Activated CD4-positive, alpha-beta T cell treated with anti-CD3 and anti-CD28 coated beads for 4 hours (primary cell): ENCODE measurements at places on chromosomes 4 and X.

- no peak for DNase-seq
These were observed 40.5 kb upstream of the GPR78 start for GRCh38 chr4:8539661-8540060.

DNA sequence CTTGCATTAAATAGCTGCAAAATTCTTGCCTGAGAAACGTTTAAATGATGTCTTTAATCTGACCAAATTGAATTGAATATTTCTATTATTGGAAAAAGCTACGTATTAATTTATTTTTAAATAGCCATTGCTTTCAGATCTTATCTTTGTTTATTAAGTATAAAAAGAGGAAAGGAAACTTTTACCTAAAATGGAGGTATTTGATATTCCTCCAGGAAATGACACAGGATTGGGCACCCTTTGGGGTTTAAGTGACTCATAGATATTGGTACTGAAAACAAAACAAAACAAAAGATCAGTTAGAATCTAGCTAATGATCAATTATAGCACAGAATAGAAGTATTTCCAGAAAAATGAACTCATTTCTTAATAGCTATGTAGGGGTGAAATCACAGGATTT, 34.1 kb downstream of the PLS3 start:
- DNase-seq = no peak

DNA sequence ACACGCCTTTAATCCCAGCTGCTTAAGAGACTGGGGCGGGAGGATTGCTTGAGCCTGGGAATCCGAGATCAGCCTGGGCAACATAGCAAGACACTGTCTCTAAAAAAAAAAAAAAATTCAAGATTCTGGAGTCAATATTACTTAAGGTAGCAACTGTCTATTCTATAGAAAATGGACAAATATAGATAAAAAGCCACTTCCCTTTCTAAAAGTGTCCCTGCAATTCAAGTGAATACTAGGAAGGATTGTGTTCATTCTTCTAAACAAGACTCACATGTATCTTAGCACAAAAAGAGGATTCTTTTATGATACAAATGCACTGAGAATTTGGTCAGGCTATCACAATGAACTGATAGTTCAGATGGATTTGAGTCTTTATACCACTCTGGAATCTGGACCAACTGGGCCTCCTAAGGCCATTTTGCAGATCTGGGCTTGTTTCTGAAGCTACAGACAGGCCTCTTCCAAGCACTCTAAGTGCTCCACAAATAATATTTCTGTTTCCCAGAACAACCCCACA, 7.0 kb downstream of the PKD2 start:
- no peak for DNase-seq

DNA sequence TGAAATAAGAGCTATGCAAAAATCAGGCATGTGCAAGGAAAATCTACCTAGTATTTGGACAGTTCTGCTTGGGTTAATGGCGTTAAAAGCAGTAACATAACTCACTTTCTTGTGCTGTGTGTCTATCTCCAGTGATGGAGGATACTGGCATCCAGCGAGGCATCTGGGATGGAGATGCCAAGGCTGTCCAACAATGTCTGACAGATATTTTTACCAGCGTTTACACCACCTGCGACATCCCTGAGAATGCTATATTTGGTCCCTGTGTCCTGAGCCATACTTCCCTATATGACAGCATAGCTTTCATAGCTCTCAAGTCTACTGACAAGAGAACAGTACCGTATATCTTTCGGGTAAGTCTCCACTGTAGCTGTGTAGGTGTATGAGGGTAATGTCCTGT, 2.6 kb downstream of the PRDM8 start:
- DNase-seq = no peak

DNA sequence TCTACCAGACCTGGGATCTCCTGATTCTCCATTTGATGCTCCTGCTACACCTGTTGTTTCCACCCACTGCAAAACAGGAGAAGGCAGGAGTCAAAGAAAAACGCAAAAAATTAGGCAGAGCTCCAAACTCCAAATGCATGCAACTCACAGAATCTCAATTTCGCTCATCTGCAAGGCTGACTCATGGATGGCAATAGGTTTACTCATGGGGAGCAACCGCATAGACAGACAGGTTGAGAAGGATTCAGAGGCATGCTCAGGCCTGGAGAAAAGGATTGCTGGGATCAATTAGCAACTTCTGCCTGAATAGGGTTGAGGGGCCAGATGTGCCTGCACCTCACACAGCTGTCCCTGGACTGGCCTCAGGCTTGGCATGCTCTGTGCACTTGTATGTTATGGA, 231.0 kb downstream of the LDB2 start:
- DNase-seq = no peak

- no peak for DNase-seq
These were observed 414.3 kb upstream of the RPS6KA3 start for GRCh38 chrX:20680998-20681397.

- no peak for DNase-seq
These were observed 418.2 kb downstream of the STIM2 start for GRCh38 chr4:27278615-27279375.

DNA sequence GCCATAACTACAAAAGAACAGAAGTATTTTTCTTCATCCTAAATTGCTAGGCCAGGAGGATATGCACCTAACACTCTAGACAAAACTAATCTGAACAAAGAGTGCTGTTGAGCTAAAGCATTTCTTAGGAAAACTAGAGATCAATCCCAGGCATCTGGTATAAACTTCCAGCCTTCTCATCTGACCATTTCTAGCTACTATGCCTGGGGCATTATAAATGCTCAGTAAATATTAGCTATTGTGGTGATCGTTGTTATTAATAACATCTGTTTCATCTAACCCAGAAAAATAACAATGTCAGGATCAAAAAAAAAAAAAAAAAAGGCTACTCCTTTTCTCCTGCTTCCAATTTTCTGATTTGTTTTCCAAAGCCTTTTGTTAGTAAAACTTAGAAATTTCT, 7.7 kb upstream of the SLC10A6 start:
- no peak for DNase-seq

DNA sequence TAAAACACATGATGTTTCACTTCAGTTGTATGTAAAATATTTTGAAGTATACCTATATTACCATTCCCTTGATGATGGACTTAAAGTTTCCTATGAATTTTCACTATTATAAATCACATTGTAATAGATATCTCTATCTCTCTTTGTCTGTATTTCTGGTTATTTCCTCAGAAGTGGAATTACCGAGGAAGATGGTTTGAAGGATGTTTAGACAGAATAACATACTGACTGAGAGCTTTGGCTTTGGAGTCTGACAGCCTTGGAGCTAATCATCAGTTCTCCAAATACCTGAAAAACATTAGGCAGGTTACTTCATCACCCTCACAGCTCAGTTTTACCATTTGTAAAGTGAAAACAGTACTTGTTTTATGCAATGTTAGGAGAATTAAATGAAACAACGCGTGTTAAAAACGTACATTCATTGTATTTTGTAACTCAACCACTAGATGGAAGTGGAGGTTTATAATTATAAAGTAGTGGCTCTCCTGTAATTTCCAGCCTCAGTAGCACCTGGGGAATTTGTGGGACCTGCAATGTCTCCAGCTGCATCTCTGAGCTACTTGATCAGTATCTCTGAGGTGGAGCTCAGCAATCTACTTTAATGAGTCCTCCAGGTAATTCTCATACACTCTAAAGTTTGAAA, 14.3 kb downstream of the JCHAIN start:
- no peak for DNase-seq

DNA sequence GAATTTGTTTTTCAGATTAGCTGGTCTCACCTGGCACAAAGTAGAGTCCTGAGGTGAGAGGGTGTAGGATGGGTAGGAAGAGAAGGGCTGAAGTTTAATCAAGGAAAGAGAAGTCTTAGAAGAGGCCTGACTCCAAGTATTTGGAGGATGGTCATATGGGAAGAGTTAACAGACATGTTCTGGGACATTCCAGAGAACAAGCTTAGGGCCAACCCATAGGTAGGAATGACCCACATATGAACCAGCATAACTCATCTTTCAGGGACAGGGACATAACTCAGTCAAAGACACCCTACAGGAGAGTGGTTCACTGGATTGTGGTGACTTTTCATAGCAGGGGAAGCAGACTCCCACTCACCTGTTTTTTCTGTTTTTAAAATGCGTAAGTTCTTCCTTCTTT, 27.9 kb upstream of the ANXA5 start:
- no peak for DNase-seq

DNA sequence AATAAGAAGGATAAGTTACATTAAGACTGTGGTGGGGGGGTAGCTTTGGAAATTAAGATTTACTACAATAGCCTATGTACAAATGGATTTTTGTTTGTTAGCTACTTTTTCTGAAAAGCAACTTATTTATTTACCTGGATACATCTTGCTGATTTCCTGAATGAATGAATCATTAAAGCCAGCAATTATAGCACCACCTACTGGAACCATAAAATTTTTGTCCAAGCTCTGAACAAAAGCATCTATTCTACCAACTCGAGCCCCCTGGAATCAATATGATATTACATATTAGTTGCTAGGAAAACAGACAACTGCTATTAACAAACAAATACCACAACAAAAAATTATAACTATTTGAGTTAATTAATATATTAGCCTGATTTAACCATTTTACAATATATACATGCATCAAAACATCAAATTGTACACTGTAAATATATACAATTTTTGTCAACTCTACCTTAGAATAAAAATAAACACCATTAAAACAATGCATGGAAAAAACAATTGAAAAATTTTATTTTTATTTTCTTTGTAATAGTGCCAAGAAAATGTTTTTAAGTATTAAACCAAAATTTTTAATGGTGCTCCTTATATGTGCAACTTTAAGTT, 15.3 kb downstream of the SEPSECS start:
- no peak for DNase-seq

- no peak for DNase-seq
These were observed at the start of gene PSAPL1 for GRCh38 chr4:7434766-7435150. TSS of gene PSAPL1 (minus strand) at chr4:7434930. CDS start at chr4:7434879, 51 bp downstream.

GRCh38 chr4:141757287-141757686, 120.9 kb downstream of the IL15 start:
- no peak for DNase-seq

DNA sequence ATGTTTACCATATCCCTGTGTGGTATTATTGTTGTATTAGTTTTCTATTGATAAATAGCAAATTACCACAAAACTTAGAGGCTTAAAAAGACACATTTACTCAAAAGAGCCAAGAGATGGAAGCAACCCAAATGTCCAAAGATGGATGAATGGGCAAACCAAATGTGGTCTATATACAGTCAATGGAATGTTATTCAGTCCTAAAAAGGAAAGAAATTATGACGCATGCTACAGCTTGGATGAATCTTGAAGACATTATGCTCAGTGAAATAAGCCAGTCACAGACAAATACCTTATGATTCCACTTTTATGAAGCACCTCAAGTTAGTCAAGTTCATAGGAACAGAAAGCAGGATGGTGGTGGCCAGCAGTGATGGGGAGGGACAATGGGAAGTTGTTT, 144.7 kb downstream of the QDPR start:
- DNase-seq = no peak

DNA sequence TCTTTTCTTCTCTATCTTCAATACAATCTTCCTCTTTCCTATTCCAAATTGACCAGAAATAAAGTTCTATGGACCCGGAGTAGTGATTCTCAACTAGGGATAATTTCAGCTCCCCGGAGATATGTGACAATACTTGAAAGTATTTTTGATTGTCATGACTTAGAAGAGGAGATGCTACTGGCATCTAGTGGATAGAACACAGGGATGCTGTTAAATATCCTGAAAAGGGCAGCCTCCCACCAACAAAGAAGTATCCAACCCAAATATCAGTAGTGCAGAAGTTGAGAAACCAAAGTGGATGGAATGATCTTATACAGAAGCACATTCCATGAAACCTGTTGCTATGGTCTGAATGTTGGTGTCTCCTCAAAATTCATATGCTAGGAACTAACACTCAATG, 65.7 kb upstream of the NDST3 start:
- no peak for DNase-seq

- no peak for DNase-seq
These were observed 64.5 kb downstream of the DRD5 start for GRCh38 chr4:9845791-9846493.

DNA sequence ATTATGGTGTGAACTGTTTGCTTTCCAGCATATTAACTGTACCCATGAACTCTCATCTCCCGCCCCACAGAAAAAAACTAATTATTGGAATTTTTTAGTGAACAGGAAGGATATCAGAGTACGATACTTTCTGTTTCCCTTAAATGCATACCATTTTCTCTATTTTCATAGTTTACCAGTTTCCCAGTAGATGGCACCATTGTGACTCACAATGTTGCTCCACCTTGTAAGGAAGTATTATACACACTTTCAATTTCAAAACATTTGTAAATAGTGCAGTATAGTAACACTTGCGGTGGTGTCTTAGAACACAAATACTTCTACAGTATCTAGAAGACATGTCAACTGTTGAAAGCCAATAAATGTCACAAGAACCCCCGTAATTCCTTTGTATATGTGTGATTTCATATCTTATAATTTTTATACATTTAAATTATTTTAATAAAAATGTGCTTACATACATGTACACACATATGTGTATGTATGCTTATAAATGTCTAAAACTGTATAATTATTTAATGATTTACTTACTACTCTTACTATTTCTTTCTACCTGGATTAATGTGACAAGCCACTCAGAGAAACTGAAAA, 167.3 kb downstream of the SLIT2 start:
- DNase-seq = no peak

DNA sequence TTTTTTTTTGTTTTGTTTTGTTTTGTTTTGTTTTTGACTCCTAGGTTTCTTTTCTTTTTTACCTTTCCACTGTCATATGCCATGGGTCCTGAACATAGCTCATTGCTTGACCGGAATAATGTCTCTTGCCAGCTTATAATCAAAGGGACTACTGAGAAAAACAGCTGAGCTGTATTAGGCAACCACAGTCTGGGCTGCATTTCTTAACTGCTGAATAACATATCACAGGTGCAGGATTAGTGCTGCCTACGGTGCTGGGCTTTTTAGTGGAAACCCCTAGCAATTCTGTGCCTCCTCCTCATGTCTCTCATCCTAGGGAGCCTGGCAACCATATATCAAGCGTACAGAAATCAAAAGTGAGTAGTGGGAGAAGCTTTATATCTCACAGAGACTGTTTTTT, 333.5 kb downstream of the BMPR1B start:
- no peak for DNase-seq

DNA sequence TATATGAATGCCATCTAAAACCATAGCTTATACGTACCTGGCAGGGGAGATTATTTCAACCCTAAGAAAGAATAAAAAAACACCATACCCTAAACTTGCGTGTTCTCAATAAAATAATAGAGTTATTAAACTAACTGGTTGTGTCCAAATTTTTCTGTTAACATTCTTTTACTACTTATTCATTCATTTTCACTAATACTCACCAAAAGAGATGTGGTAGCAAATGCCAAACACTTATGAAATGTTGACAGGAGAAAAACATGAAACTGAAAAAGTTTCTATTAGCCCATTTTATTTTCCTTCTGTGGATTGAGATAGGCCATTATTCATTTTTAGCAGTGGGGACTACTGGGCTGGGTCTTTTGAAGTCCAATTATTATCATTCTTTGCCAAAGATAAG, 102.0 kb downstream of the TSPAN5 start:
- DNase-seq = no peak
